ENCODE measurements at places on chromosomes 5 and 9.

- no peak for DNase-seq
Measured at GRCh38 chr5:84585218-84585617, 200.5 kb upstream of the EDIL3 start.

DNA sequence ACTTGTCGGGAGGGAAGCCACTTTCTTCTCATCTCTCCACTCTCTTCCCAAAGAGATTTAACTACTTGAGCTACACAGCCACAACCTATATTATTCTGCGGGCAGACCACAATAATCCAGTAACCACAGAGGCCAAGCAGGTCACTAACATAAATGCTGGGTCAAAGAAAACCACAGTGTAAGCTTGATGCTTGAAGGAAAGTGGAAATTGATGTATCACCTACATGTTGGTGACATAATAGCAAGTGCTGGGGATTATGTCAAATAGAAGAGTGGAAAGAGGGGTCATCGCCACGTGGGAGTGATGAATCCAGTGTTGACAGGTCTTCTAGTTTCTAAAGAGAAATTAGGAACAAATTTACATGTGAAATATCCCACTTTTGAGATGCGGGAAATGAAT is 40.9 kb downstream of the RFK start:
- no peak for DNase-seq

DNA sequence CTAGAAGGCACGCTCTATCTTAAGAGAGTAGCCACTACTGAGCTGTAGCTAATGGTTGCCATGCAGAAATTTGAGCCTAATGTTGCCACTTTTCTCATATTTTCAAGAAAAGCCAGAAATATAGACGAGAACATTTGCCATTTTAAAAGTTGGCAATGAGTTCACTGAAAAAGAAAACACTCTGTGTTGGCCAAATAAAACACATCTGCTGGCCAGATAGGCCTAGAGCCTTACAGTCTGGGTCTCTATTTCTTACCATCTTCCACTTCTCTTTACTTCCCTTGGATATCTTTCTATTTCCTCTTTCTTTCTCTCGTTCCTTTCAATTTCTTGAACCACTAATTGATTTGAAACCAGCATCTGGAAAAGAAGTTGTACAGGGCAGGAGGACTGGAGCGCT is 36.6 kb upstream of the VCAN start:
- DNase-seq: peak; percentile 13

DNA sequence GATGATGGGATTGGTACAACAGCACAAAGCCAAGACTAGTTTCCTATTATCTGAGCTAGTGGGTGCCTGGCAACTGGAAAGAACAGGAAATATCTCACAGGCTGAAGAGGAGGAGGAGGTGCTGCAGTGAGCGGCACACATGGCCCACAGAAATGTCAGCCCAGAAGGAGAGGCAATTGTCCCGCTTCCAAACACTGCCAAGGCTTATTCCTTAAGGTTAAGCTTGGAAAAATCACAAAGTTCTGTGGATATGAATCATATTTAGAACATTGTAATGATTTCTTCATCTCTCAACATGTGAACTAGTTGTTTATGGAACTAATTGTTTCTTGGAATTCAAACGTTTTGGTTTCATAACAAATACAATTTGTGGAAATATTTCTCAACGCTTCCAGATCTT is 1019.5 kb upstream of the SEMA6A start:
- DNase-seq: no peak

DNA sequence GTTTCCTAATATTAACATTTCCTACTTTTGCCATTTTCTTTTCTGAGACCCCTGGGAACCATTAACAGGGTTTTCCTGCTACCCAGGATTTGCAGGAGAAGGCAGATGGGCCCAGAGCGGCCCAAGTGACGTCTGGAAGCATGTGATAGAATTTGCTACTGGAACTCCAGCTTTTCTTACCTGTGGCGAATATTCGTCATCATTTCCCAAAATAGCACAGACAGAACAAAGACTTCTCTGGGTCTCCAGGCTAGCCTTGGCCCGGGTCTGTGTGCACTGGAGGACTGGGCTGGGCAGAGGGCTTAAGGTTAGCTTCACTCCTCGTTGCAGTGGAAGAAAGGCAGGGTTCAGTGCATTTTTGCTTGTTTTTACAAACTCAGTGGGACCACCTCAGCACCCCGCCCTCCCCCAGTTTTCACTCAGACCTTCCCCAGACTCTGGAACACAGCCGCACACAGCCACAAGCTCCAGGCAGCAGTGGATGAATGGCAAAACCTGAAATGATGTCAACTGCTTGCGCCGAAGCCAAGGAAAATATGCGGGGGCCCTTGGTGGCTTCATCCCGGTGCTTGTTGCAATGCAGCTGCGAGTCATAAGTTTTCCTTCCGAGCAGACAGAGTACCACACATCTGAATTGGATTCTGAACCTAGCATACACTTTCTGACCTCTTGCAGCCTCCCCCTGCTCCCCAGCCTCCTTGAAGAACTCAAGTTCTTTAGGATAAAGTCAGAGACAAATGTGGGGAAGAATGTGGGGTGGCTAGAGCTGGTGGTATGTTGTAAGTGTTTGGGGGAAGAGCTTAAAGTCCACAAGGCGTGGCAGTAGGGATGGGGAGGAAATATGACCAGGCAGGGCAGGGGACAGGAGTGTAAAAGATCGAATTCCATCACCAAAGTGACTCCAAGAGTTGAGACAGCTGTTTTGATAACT is 586.0 kb downstream of the CCDC171 start:
- peak; percentile 64 for DNase-seq

GRCh38 chr9:98402019-98402840 is 146.8 kb upstream of the TBC1D2 start:
- DNase-seq: no peak

DNA sequence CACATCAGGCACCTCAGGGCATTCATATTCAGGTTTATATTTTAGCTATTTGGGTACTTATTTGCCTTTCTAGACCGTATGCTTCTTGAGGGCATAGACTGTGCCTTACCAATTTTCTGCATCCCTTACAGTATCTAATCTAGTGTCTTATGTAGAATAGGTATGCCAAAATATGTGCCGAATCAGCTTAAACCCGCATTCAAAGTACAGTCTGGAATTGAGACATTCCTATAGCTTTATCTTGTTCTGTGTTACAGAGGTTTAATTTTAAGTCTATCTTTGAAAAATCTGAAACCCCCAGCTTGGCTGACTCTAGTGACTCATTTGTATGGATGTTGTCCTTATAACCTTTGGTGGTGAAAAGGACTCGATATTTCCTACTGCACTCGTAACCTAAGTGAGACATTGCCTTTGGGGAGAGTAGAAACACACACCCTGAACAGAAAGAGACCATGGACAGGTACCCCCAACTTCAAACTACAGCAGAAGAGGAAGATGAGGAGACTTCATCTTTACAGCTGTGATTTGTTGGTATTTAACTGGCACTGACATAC is 27.0 kb upstream of the TMOD1 start:
- peak; percentile 15 for DNase-seq

DNA sequence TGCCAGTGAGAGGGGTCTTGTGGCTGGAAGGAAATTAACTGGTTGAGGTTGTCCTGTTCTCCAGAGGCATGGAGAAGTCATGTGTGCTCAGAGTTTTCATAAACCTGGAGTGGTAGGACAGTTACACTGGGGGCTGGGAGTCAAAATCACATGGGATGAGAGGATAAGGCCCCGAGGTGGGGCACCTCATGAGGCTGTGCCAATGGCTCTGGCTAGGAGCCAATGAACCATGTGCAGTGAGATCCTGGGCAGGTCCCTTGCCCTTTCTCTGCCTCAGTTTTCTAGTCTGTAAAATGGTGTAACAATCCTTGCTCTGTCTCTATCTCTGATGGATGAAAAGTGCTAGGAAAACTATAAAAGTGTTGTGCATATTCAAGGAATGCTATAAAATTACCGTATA is 7.0 kb upstream of the SYNPO start:
- no peak for DNase-seq

DNA sequence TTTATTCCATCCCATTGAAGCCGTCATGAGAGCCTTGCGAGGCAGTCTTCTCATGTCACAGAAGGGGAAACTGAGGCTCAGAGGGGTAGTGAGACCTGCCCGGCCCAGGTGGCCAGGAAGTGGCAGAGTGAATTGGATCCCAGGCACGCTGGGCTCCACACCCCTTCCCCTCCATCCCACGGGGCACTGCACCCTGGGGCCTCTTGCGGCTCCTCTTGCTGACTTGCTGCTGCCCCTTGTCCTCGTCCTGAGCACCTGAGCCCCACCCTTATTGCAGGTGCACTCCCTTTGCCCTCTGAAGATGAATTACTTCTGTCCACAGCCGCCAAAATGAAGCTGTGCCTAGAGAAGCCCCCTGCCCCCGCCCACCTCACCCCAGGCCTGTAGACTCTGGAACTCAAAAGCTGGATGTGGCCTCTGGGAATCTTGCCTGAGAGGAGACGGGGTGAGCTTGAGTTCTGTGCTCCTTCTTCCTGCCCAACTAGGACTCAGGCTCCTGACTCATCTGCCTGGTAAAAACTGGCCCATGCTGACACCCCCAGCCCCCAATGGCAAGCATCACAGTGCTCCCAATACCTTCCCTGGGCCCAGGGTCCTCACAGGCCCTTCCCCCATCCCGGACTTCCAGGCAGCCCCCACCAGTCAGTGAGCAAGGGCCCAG is 6.4 kb downstream of the NEURL1B start:
- DNase-seq: no peak

GRCh38 chr5:38551030-38552017 is 5.1 kb downstream of the LIFR start:
- peak; percentile 52 for DNase-seq

DNA sequence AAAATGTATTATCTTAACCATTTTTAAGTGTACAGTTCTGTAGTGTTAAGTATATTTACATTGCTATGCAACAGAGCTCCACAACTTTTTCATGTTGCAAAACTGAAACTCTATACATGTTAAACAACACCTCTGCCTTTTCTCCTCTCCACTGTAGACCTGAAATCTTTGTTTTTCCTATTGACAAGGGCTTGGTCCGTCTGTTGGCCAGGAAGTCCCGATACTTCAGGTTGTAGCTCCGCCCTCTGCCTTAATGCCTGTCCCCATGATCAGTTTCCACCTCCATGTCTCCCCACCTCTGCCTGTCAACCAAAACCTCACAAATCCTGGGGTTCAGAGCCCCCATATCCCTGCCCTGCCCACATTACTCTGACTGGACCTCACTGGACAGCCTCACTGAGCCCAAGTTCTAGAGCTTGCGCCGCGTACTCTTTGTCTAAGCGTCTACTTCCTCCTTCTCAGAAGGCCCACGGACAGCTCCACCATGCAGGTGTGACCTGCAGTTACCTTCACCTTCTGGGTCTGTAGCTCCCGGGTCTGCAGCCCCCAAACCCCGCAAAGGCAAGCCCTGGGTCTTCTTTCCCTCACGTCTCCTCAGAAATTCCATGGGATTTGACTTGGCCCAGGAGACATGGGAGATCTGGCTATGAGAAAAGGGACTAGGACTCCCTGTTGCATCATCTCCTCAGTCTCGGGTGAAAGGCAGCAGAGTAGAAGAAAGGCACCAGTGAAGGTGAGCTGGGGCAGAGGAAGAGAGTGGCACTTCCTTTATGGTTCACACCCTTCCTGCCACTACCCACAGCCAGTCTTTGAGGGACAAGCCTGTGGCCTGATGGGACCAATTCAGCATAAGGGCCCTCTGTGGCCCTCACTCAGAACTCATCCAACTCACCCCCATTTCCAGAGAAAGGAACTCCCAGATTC is 8.0 kb downstream of the GLIPR2 start:
- no peak for DNase-seq

DNA sequence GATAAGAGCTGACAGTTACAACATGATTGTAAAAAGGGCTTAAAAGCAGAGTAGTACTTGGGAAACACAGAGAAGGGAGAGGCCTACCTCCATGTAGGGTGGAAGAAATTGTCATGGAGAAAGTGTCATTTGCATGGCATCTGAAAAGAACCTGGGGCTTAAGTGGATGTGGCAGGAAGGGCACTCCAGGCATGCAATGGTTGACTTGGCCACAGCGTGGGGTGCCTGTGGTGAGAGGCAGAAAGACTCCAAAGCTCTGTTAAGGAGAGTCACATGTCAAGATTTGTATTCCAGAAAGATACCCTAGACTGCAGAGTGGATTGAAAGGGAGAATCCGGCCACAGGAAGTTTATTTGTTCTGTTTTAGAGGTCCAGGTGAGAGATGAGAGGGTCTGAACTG is 2.4 kb downstream of the POLR3G start:
- DNase-seq: no peak

DNA sequence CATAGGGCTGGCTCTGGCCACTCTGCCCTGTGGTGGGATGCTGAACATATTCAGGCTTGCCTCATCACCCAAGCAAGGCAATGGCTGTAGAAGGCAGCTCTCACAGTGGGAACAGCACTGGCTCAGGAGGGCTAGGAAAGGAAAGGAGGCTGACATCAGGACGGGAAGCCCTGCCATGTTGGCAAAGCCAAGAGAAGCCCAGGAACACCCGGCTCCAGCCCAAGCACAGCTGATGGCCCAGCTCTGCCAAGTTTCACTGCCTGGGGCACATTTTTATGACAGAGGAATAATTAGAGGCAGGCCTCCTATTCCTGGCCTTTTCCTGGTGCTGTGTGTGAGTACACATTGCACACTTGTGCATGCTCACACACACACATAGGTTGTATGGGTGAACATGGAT is 163.6 kb upstream of the SMIM23 start:
- DNase-seq: no peak

GRCh38 chr9:117677572-117677971 is 26.6 kb upstream of the TLR4 start:
- DNase-seq: no peak

DNA sequence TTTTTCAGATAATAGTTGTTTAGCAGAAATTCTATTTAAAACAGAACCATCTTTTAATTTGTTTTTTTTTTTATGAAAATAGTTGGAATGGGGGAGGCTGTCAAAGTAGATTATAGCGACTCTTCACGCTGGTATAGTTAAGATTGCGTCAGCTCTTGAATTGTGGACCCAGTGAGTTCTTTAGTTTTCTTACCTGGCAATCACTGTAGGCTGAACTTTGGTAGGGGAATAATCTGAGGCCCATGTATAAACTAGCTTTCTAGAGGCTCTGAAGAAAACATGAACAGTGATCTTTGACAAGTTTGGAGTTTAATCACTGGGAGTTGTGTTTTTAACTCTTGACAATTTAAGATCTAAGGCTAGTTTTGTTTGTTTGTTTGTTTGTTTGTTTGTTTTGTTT is 80.8 kb downstream of the CD180 start:
- DNase-seq: no peak

- no peak for DNase-seq
Measured at GRCh38 chr5:8418049-8418426, 549.1 kb downstream of the MTRR start.

DNA sequence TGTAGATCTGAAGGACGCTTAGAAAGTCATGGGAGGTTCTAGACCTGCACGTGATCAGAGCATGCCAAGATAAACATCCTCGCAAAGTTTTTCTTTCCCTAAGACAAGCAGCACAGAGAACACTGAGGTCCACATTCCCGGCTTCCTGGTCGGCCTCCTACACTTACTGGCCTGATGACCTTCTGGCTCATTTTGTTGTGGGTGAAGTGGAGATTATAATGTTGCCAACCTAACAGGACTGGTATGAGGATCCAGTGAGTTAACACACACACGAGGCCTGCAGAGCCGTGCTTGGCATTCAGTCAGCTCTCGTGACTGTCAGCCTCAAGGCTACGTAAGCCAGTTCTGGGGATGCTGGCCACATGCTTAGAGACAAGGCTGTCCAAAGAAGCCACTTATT is 186.0 kb downstream of the TENT4A start:
- no peak for DNase-seq
